Activated T-cell treated with anti-CD3 and anti-CD28 coated beads for 24 hours (primary cell): ENCODE measurements at places on chromosomes 1 and 21.

GRCh38 chr1:160428655-160429054 lies 28.3 kb downstream of the VANGL2 start:
- peak; percentile 28 for DNase-seq

DNA sequence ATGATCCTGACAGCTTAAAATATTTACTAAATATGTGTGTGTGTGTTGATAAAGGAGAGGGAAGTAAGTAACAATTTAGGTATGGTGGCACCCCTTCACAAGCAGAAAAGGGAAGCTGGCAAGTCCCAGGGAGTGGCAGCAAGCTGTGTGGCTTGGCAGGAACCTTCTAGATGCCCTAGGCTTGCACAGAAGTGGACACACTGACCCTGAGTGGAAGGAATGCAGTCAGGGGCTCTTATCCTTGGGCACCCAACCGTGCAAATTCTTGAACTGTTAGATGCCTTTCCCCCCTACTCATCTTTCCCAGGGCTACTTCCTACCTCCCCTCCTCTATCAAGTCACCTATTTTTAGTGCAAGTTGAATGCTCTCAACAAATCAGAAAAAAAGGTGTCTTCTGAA lies 18.9 kb downstream of the ACP6 start:
- no peak for DNase-seq

DNA sequence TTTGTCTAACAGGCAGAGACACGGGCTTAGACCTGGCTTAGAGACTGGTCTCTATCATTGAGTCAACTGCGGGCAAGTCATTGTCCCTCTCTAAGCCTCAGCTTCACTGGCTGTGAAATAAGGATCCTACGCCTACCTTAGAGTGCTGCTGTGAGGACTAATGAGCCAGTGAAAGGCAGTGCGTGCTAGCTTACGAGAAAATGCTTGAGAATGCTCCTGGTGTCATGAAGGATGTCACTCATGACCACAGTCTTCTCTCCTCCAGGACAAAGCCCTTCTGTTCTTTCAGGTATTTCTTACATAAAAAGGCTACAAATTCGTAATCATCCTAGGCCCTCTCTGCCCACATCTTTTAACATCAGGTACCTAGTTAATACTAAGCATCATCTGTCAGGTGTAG lies 16.5 kb upstream of the A3GALT2 start:
- no peak for DNase-seq

DNA sequence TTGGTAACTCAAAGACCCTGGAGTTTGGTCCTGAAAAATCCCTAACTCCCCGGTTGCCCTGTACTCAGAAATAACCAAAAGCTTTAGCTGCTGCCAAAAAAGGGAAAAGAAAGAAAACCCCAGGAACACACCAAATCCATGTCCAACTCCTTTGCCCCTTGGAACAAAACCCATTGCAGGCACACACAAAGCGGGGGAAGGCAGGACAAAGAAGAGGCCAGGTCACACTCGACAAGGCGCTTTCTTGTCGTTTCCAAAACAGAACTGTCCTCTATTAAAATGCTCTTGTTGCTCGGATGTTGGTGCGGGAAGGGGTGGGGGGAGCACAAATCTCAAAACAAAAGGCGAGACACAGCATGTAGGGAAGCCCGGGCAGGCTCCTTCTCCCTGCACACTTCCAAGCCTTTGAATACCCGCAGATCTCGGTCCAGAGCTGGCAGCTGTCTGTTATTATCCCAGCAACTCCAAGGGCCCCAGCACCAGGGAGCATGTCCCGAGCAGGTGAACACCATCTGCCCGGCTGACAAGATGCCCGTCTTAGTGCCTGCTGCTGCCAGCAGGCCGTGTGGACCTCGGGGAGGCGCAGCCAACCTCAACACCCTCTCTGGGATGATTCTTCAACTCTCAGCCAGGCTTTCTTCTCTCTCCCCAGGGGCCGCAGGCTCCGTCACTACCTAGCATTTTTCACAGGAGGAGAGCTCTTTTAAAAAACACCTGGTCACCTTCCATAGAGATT lies 96.4 kb downstream of the SSBP3 start:
- no peak for DNase-seq

GRCh38 chr1:63847308-63847910 lies 73.6 kb downstream of the ROR1 start:
- DNase-seq = no peak

GRCh38 chr1:111754984-111755330 lies 744 bp upstream of the DDX20 start:
- DNase-seq = no peak

- DNase-seq = no peak
Measured at GRCh38 chr21:45432575-45433255, 27.8 kb downstream of the COL18A1 start.

DNA sequence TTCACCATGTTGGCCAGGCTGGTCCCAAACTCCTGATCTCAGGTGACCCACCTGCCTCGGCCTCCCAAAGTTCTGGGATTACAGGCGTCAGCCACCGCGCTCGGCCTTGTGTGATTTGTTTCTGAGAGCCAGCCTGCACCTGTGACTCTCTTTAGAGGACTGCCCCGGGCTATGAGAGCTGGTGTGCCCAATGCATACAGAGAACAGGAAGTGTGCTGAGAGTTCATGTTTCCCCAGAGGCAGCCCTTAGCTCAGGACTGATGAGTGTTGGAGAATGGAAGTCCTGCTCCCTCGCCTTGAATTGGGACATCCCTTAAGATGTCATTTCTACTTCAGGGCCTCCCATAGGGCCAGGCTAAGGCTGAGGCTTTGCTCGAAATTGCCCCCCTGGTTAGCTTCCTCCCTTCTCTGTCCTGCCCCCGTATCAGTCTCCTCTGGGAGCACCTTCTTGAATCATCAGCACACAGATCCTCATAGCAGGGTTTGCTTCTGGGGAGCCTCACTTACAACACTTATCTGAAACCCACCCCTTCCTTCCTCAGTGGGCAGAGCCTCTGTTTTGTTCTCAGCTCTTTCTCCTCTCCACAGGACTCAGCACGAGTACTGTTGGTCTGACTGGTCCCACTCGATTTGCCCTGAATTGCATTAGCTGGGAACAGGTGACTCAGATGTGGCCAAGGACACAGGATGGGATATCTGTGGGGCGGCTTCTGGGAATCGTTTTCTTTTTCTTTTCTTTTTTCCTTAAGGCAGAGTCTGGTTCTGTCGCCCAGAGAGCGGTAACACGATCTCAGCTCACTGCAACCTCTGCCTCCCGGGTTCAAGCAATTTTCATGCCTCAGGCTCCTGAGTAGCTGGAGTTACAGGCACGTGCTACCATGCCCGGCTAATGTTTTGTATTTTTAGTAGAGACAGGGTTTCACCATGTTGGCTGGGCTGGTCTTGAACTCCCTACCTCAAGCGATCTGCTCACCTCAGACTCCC lies 80.1 kb downstream of the UBIAD1 start:
- DNase-seq = no peak

- DNase-seq = no peak
Measured at GRCh38 chr1:108590441-108590840, 30.5 kb downstream of the EEIG2 start.

DNA sequence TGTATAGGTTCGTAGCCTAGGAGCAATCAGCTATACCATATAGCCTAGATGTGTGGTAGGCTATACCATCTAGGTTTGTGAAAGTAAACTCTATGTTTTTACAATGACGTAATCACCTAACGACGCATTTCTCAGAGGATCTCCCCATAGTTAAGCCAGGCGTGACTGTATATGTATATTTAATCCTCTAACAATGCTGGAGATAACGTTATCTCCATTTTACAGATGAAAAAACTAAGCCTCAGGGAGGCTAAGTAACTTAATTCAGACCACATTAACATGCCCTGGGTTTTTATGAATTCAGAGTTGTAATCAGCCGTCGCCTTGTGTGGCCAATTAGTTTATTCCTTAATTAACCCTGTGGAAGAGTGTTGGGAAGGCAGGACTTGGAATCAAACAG lies 107.7 kb upstream of the PLXNA2 start:
- DNase-seq = no peak

- no peak for DNase-seq
Measured at GRCh38 chr1:236848274-236848923, 53.3 kb downstream of the MTR start.

- no peak for DNase-seq
Measured at GRCh38 chr21:39050841-39051587, 132.2 kb downstream of the PSMG1 start.

DNA sequence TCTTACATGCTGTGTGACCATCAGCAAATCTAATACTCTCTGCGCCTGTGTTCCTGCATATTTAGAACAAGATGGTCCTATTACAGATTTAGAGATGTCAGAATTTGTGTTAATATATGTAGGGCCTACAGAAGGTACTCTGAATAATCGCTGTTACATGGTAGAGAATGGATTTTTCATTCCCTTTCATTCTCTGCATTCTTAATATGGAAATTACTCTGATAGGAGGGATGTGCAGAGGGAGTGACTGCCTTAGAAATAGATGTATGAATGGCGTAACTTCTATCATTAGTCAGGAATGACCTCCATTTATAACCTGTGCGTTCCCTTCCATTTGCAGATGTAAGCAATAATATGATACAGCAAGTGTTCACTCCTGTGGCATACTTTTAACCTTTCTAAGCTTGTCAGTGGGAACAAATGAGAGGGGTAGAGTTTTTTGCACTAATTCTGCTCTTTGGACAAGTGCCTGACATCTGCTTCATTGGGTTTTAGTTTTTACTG lies 45.6 kb downstream of the MIA3 start:
- DNase-seq = no peak

GRCh38 chr21:28345934-28346333 lies 646.7 kb downstream of the LTN1 start:
- no peak for DNase-seq

- DNase-seq = no peak
Measured at GRCh38 chr21:46130831-46131587, 24.4 kb downstream of the FTCD start.

- DNase-seq = no peak
Measured at GRCh38 chr1:56864430-56864829, 9.8 kb downstream of the C8A start.

DNA sequence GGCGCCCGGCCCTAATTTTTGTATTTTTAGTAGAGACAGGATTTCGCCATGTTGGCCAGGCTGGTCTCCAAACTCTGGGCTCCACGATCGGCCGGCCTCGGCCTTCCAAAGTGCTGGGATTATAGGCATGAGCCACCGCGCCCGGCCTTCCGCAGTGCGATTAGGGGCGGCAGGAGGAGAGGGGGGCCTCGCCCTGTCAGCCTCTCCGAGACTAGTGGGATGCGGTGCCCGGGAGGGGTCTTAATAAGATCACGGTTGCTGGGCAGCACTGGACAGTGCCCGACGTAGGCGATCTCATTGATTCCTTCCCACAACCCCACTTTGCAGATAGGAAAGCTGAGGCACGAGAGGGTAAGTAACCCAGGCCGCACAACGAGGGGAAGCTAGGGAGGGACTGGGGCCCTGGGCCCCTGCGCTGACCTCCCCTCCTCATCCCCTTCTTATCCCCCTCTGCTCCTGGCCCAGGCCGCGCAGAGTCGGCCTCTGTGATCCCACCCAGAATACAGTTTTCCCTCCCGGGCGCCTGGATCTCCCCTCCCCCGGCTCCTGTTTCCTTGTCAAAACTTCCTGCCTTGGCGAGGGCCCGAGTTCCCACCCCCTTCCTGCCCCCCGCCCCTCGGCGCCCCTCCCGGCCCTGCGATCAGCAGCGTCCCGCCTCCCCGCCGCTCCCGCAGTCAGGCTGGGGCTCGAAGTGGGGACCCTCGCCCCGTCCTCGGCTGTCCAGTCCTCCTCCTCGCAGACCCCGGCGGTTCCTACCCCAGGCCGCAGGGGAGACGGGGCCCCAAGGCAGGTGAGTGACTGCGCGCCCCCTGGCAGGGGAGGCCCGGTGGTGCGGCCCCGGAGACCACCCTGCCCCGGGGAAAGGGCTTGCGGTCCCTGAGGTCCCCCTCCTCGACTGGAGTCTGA lies at the start of gene PEAR1:
TSS of gene PEAR1 (plus strand) at position 671 of the 906 bp plus-strand sequence. CDS start 10,209 bp downstream, outside the sequence.
- DNase-seq = no peak

GRCh38 chr1:233005703-233006102 lies 55.3 kb downstream of the NTPCR start:
- no peak for DNase-seq

DNA sequence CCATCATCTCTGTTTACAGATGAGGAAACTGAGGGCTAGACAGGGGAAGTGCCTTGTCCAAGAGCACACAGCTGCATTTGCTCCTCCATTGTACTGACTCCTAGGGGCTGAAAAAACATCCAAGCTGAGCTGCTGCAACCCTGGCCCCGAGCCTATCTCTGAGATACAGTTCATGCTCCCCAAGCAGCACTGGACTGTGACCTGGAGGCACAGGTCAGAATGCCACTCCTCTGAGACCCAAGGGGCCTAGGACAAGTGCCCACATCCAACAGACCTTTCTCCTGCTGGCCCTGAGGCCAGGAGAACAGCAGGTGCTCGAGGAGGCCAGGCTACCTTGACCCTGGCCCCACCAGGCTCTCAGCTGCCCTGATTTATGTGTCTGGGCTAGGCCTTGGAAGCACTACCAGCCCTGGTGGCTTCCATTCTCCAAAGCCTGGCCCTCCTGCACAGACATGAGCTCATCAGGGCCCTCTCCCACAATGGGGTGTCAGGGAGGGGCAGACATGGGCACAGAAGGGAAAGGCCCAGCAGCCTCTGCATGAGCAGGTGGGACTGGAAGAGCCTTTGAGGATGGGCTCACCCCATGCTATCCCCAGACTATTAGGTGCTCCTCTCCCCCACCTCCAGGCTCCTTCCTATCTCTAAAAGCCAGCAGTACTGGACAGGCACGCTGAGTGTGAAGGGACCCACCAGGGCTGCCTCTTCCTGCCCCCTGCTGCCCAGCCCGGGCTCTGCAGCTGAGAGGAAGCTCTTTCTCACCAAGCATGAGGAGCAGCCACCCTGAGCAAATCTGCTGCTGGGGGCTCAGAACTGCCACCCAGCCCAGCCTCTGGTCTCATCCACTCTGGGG lies 18.8 kb downstream of the ADGRB2 start:
- no peak for DNase-seq

DNA sequence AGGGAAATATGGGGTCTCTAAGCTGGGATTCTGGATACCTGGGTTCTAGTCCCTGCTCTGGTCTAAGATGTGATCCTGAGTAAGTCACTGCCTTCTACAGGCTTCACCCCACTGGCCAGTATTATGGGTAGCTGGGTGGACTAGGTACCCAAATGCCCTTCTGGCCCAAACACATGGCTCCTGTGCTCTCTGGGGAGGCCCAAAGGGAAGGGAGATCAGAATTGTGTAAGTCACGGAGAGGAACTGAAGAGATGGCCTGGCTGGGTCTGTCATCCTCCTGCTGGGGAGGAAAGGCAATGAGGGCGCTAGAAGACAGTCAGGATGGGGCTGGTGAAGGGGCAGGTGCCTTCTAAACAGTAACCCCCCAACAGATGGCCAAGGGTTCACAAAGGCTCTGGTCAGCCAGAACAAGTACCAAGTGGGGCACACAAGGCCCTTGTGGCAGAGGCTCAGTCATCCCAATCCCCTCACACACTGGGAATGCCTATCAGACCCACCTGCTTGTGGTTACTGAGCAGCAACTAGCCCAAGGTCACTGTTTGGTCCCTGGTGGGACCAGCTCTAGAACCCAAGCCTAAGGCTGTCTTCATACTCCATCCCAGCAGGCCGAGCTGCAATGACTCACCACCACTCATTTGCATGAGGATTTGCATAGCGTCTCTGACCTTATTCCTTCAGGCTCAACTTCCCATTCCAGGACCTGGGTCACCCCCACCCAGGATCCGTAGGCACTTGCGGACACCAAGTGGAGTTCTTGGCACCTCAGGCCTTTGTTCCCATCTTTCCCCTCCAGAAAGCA lies 9.2 kb downstream of the MEF2D start:
- DNase-seq = no peak

GRCh38 chr1:2304921-2305681 lies 77.0 kb downstream of the SKI start:
- no peak for DNase-seq
